Eye (tissue), 1 donor: ENCODE measurements at places on chromosomes 4 and X.

DNA sequence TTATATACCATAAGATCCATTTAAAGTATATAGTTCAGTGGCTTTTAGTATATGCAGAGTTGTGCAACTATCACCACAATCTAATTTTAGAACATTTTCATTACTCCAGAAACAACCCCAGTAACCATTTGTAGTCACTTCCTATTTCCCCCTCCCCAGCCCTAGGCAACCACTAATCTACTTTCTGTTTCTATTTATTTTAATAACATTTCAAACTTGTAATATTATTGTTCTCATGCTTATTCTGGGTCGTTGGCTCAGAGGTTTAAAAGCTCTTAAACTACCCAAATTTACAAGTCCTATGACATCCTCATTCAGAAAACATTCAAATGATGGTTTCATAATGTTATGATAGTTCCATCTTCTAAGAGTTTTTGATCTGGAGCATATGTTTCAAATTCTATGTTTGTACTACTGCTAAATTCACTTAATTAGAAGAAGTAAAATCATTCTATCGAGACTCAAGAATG is 18.4 kb downstream of the XIAP start:
- no peak for DNase-seq

GRCh38 chrX:135384161-135384836 is 37.4 kb upstream of the SMIM10L2A start:
- no peak for DNase-seq

DNA sequence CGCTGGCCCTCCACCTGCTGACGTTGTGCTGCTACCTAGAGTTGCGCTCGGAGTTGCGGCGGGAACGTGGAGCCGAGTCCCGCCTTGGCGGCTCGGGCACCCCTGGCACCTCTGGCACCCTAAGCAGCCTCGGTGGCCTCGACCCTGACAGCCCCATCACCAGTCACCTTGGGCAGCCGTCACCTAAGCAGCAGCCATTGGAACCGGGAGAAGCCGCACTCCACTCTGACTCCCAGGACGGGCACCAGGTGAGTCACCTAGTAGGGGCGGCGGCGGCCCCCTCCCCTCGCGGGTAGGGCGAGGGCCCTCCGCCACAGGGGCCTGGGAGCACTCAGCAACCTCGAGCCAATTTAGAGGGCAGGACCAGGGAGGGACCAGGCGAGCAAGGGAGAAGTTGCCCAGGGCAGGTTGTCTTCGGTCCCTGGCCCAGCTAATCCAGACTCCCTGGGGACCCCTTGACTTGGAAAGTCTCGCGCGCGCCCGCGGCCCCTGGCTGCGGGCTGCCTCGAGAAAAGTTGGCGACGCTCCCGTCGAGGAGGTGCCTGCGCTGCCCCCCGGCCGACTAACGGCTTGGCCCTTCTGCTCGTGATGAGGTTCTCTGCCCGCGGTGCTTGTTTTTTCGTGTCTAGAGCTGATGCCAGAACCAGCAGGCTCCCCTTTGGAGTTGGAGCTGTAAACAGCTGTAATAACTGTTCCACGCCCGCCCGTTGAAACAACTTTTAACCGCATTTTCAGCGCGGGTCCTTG is 717 bp downstream of the EDA start:
- DNase-seq: peak; percentile 43

GRCh38 chr4:53494851-53495250 is 96.4 kb downstream of the LNX1 start:
- no peak for DNase-seq

DNA sequence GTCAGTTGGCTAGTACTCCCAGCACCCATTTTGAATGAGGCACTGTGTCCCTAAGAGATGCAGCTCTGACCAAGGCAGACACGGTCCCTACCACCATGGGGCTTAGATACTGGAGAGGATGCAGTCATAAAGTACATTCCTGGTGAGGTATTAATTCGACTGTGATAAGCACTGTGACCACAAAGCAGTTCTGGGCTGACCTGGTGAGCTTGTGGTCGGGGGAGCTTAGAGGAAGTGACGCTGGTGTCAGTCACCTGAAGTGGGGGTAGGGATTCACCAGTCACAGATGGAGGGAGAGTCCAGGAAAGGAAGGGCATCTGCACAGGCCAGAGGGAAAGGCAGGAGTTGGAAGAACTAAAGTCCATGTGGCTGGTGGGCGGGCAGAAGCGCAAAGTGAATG is 15.8 kb upstream of the CLTRN start:
- DNase-seq: no peak

DNA sequence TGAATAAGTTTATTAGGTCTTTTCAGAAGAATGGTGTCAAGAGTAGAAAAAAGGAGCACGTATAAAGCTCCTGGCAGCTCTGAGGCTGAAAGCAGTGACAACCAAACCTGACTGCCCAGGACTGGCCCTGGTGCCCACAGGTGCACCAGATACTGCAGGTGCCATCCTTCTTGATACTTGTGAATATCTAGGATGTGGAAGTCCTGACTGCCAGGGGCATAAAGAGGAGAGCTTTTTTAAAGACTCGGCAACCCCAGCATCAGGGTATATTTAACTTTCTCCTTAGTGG is 60.7 kb downstream of the TMEM150C start:
- no peak for DNase-seq

GRCh38 chr4:41620594-41621256 is 82.8 kb downstream of the LIMCH1 start:
- peak; percentile 45 for DNase-seq

GRCh38 chr4:141565379-141566089 is 70.8 kb upstream of the IL15 start:
- DNase-seq: no peak

GRCh38 chr4:183348706-183349659 is 26.8 kb upstream of the CLDN24 start:
- no peak for DNase-seq

DNA sequence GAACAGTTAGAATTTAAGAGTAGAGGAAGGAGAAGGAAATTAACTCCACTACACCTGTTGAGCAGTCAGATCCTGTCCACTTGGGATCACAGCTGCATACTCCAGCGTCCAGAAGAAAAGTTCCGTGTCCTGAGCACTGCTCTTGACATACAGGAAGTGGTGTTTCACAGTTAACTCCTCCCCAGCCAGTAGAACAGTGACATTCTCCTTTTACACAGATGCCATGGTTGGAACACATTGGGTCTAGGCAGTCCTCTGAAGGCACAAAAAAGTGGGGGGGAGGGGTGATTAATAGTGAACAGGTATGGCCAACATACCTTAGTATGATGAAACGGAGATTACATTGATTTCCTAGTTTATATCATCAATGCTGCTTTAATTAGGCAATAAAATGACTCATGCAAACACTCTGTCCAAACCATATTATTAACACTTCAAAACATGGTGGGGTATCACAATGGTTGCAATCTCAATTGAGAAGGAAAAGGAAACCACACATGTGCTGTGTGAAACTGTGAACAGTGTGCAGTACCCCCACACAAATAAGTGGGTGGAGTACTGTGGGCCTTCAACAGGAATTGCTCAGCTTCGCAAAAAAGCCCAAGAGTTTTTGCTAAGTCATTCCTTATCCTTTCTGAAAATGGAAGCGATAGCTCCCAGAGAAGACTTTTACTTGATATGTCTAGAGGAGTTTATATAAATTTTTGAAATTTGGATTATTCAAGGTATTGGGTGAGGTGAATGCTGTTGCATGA is 295.6 kb downstream of the SH2D1A start:
- no peak for DNase-seq

DNA sequence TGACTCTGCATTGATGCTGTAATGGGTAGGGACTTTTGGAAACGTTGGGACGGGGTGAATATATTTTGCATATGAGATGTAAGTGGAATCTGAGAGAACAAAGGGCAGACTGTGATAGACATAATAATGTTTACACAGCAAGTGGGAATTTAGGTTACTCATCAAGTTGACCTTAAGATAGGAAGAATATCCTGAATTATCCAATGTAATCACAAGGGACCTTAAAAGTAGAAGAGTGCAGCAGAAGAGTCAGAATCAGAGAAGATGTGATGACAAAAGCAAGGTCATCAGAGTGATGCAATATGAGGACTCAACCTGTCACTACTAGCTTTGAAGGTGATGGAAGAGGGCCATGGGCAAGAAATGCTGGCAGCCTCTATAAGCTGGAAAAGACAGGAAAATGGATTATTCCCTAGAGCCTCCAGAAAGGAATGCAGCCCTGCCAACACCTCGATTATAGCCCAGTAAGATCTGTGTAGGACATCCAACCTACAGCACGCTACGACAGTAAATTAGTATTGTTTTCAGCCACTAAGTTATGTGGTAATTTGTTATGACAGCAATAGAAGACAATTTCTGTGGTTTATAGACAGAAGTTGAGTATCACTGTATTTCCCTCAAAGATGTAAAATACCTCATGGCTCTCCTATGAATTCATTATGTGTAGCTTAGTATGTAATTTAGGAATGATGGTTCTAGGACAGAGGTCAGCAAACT is 26.4 kb downstream of the MORC4 start:
- DNase-seq: no peak

DNA sequence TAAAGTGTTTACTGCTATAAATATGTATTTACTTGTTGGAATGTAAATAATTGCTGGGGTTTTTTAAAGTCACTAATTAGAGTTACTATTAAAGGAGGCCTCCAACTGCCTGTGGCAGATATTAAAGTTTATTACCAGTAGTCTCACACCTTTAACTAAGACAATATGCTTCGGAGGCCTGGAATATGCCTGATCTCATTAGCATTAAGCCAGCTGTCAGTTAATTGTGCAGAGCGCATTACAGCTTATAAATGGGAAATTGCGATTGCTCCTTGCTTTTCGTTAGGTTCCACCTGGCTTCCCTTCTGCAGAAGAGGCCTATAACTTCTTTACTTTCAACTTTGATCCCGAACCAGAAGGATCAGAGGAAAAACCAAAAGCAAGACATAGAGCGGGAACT is 41.3 kb downstream of the CC2D2A start:
- DNase-seq: no peak

DNA sequence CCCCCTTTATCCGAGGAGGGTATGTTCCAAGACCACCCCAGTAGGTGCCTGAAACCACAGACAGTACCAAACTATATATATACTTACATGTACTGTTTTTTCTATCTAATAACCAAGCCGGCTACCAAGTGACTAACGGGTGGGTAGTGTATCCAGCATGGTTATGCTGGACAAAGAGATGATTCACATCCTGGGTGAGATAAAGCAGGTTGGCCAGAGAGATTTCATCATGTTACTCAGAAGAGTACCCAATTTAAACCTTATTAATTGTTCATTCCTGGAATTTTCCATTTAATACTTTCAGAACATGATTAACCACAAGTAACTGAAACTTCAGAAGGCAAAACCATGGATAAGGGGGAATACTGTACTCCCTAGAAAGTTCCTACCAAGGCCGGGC is 46.5 kb downstream of the RFC1 start:
- DNase-seq: no peak

- no peak for DNase-seq
Measured at GRCh38 chrX:8864161-8864560, 63.0 kb upstream of the FAM9A start.

DNA sequence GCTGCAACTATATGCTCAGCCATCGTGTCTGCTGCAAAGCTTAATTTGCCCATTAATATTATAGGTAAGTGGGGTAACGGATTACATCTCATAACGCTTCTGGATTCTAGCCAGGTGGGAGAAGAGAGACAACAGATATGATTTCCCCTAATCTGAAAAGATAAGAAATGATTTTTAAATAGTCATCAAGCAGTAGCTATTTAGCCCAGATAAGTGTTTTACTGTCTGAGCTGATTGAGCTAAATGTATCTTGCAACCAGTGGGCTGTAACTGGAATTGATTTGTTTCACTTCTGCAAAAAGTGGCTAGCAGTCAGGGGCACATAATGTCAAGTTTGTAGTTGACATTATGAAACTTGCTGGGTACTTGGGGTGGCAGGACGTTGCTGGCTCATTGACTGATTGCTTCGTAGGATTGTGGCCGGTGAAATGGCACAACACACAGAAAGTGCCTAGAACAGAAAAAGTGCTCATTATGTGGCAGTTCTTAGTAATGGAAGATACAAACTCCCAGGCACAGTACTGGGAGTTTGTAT is 18.5 kb downstream of the LAP3 start:
- no peak for DNase-seq

GRCh38 chr4:184475096-184475461 is 729 bp upstream of the IRF2 start:
- DNase-seq: peak; percentile 78

- no peak for DNase-seq
Measured at GRCh38 chrX:141185366-141185765, 8.4 kb upstream of the LDOC1 start.
